ENCODE measurements at places on chromosomes 2 and 18.

DNA sequence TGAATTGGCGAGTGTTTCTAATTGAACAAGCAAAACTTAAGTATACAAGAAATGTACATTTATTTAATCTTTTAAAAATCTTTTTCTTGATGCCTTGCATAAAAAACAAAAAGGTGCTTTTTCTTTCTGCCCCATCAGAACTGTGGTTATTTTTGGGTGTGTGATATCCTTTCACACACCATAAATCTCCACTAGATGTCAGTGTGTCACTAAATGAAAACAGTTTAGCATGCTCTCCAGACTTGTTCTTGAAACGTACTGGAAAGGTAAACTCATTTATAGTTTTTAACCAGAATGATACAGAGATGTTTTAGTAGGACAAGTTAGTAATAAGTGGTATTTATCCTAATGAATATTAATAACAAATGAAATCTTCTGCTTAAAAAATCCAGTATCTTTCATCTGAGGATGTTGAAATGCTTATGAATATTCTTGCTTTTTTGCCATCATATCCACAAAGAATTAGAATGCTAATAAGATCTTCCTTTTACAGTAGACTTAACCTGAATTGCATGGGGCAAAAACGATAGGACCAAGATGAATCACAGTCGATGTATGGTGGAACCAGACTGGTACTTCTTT, 96.8 kb downstream of the UBE2E3 start:
- DNase-seq, result peak; percentile 10

GRCh38 chr2:22786817-22787216, 598.2 kb upstream of the KLHL29 start:
- no peak for DNase-seq

DNA sequence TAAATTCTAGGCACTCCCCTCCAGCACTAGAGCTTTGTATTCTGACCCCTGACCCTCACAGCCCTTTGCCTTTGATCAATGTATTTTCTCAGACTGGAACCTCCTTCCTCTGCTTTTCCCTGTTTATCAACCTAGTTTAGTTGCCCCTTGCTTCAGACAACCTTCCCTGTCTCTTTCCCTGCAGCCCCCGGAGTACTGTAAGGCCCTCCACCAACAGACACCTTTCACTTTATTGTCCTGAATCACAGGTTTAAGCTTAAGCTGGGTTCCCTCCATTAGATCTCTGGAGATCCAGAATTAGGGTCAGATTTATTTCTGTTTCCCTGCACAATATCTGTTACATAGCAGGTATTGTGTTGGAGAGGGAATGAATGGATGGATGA, 140.2 kb downstream of the DDX1 start:
- DNase-seq, result no peak

DNA sequence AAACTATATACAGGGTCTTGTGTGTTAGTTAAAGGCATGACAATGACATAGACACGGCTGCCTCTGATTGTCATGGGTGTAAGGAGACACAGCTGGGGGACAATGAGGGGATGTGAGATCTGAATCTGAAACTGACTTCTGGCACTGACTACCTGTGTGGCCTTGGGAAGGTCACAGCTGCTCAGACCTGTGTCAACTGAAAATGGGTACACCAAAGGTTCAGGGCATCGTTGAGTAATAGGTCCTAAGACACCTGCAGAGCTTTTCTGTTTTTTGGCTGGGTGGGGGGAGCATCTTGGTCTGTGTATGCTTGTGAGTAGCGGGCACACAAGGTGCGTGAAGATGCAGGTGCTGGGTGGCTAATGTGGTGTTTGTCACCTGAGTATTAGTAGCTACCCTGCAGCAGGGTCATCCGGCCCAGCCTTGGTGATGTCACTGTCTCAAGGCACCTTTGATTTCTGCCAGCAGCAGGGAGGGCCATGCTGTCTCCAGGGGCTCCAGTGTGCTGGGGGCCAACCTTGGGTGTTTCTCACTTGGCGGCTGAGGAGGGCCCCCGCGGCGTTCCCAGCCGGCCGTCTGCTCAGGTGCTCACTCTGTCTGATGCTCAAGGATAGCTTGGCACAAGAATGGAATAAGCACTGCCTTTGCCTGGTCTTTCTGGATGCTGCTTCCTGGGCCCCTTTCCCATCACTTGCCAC, 53.1 kb upstream of the HS6ST1 start:
- no peak for DNase-seq

DNA sequence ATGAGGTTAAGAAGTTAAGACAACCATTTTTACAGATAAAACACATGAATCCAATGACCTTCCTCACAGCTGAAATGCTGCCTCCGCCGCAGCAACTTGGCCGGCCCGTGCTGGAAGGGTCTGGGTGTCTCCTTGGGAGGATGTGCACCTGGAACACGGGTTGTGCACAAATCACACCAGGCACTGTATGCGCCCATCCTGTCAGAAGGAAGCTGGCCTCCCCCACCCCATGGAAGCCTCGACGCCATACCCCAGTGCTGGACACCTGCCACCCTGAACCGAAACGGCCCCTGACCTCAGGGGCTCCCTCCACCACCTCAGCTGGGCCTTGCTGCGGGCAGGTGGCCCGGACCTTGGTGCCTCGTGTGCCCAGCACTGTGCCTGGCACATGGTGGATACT, 111.8 kb downstream of the PXDN start:
- DNase-seq, result no peak
